Hippocampal formation (tissue), 2 donors: ENCODE measurements at places on chromosomes 1 and 21.

- no peak for DNase-seq
Measured at GRCh38 chr1:235954306-235955283, 87.9 kb upstream of the LYST start.

DNA sequence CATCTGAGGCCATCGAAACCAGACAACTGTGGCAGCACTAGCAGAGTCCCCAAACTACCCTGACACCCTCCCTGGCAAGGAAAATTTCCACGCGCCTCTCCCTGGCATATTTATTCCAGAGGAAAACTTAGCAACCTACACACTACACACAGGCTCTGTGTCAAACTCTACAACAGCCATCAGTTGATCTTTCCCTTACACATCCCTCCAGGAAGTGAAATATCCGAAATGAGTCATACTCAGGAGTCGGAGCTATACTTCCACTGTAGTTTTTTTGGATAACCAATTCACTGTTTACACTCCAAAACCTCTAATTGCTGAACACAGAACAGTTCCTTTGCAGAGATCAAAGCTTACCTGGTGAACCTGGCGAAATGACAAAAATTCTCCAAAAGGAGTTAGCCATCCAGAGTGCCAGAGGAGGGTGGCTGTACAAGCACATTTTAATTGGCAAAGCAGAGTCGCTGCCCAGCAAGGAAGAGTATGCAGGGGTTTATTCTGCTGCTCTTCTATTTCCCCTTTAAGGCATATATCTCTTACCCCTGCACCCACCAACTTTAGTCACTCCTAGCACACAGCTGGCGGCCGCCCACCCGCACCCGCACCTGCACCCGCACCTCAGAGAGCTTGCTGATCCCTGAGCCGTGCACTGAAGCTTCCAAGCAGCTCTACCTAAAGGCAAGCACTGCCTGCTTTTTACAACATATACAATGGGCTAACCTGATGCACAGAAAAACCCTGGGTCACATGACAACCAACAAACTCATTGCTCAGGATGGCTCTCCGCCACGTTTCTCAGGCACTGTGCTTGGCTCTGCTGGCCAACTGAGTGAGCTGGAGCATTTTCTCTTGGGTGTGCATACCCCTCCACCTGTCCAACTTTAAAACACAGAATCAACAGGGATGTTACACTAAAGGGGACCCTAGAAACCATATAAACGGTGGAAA, 54.9 kb downstream of the CAPZB start:
- no peak for DNase-seq

DNA sequence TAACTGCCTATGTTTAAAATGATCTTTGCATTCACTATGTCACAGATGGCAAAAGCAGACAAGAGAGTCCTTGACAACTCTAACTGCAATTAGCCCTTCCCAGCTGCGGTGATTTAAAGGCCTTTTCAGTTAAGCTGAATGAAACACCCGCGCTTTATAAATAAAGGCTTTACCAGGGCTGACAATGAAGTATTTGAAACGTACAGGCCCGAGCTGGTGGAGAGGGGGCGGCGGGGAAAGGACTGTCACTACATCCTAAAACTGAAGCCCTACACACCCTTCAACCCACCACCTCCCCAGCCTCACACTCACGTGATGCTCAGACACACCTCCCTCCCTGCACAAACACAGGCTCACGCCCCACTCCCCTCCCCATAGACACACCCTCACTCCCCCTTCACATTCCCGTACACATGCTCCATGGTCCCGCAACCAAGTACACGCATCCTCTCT, 45.5 kb downstream of the GRIK3 start:
- peak; percentile 37 for DNase-seq

GRCh38 chr21:17548262-17548661, 35.4 kb downstream of the CXADR start:
- DNase-seq = no peak
